ENCODE measurements at places on chromosomes 3 and 15. TPM values are rescaled to one million over a fixed set of nuclear protein-coding genes. Genes with fewer than 3 reads are reported as not detected.

MASP1 gene
- total RNA-seq = not detected

FAM3D gene
- not detected for total RNA-seq

GRCh38 chr15:91839867-91840266, 13.6 kb upstream of the SLCO3A1 start:
- no peak for DNase-seq
- H3K27ac ChIP-seq = no peak overlapping the region
- no peaks in the 10 kb centered on the region for H3K36me3 ChIP-seq

DNA sequence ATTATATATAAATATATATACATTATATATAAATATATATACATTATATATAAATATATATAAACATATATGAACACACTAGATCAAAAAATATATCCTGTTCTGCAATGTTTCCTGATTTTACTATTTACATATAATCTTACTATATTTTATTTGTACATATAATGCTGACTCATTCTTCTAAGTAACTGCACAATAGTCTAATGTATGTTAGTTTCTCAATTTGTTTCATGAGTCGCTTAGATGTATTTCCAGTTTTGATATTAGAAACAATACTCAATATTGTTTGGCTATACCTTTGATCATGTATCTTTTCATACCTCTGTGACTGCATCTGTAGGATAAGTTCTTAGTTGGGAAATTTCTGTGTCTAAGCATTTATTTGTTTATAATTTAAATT, 669.9 kb upstream of the CCDC54 start:
- H3K4me1 ChIP-seq = no peaks in the 10 kb centered on the region
- no peaks in the 10 kb centered on the region for H3K36me3 ChIP-seq
- no peak for DNase-seq
- no peaks in the 10 kb centered on the region for H3K27me3 ChIP-seq

DNA sequence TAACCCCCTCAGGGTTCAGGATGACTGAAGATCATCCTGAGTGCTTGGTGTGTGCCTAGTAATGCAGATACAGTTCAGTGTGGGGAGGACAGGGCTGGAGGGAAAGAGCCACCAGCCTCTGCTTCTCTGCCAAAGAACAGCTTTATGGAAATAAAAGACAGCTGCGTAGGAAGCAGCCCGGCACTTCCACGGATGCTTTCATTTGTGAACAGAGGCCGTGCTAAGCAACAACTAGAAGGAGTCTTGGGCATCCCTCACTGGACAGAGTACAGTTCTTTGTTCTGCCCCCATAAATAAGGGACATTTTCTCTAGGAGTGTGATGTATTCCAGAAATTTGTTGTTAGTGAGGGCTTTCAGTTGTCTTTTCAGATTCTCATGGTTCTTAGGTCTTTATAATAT, 194.8 kb upstream of the RGMA start:
- H3K36me3 ChIP-seq = no peaks in the 10 kb centered on the region
- H3K27me3 ChIP-seq = no peaks in the 10 kb centered on the region
- H3K27ac ChIP-seq = no peak overlapping the region
- H3K4me1 ChIP-seq = no peaks in the 10 kb centered on the region
- H3K4me3 ChIP-seq = no peak overlapping the region

DNA sequence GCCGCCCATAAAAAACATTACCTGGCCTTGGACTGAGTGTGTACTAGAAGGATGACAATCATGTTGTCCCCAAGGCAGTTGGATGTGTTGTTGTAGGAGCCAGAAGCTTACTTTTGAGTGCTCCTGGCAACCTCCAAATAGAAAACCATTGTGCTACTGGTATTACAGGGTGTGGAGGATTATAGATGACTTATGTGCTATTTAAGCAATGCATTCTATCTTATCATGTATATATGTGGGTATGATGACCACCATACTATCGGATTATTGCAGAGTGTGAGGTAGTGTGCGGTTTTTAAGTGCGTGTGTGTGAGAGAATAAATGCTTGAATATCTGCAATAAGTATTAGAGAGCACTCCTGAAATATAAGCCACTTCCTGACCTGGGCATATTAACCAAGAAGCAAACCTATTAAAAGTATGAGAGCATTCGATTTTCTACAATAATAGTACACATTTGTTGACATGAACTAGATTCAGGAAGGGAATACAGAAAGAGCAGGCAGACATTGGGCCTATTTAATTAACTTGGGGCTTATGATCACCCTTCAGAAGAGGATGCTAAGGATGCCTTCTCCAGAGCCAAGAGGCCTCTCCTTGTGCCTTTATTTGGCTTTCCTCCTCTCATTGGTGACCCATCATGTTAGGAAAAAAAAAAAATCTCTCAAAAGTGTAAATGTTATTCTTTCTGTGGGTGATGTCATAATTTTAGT, 11.7 kb upstream of the MBNL1 start:
- peaks cover 95% of the 10 kb centered on the region for H3K4me1 ChIP-seq
- peaks cover 6% of the 10 kb centered on the region for H3K36me3 ChIP-seq
- no peaks in the 10 kb centered on the region for H3K27me3 ChIP-seq
- peak overlapping the region; percentile 61 for H3K4me3 ChIP-seq

CPNE9 gene
- total RNA-seq = 0.30 TPM

DNA sequence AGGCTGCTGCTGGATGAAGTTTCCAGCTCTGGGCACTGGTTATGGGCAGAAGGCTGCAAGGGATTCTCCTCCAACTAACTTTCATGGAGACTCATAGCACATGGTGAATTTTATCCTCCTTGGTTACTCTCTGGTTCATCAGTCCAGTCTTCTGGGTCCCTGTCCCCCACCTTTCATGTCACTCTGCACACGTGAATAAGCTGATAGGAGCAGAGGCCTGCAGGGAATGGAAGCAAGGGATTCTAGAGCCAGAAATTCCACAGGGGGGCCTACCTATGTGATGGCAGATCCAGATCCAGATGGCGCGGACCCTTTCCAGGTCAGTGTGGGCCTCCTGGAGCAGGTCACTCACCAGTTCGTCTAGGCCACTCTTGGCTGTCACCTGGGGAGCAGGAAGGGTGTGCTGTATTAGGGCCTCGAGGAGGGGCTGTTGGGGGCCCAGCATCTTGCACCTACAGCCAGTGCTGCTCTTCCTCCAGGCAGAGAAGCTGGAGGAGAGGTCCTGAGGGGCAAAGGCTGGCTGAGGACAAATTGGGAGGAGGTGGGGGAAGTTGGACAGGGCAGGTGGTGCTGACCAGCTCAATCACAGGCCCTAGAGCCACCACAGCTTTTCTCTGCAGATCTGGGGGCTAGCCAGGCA, 30.2 kb downstream of the KY start:
- no peak for DNase-seq
- H3K4me1 ChIP-seq = no peaks in the 10 kb centered on the region
- H3K4me3 ChIP-seq = no peak overlapping the region

DNA sequence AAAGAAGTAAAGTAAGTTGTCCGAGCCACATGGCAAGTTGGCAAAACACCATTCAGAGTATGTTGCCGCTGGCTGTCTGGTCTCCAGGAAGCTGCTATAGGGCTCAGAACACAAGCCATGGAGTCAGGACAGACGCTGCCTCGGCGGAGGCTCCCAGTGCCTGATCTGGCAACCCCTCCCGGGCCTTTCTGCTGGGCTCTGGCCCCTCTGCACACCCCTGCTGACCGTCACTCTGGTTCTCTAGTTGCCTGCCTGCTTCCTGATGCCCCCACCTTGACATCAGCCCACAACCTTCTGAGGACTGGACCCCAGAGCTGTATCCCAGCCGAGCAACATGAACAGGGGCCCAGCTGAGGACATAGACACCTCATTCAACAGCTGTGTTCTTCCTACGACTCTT, 39.1 kb downstream of the MGLL start:
- no peak overlapping the region for H3K27ac ChIP-seq
- H3K27me3 ChIP-seq = peaks cover 2% of the 10 kb centered on the region
- H3K36me3 ChIP-seq = no peaks in the 10 kb centered on the region
- peaks cover 8% of the 10 kb centered on the region for H3K4me1 ChIP-seq

ABHD17C gene
- 5.8 TPM for total RNA-seq

GRCh38 chr15:60859996-60860494, 369.1 kb downstream of the RORA start:
- no peaks in the 10 kb centered on the region for H3K36me3 ChIP-seq
- no peak overlapping the region for H3K4me3 ChIP-seq
- DNase-seq = no peak

GRCh38 chr3:57582474-57583168, 14.5 kb downstream of the ARF4 start:
- peak; percentile 19 for DNase-seq
- no peak overlapping the region for H3K4me3 ChIP-seq
- H3K36me3 ChIP-seq = peaks cover 26% of the 10 kb centered on the region
- H3K27ac ChIP-seq = peak overlapping the region; percentile 7
- no peaks in the 10 kb centered on the region for H3K27me3 ChIP-seq

- H3K36me3 ChIP-seq = no peaks in the 10 kb centered on the region
- no peak overlapping the region for H3K27ac ChIP-seq
- H3K4me3 ChIP-seq = no peak overlapping the region
- DNase-seq = no peak
- no peaks in the 10 kb centered on the region for H3K4me1 ChIP-seq
Observed at GRCh38 chr3:3893590-3893989, 94.4 kb downstream of the LRRN1 start.

DPPA2 gene
- not detected for total RNA-seq

CCR8 gene
- total RNA-seq = 0.75 TPM

GRCh38 chr3:63538919-63539318, 113.6 kb upstream of the SNTN start:
- no peaks in the 10 kb centered on the region for H3K4me1 ChIP-seq
- no peak for DNase-seq
- no peak overlapping the region for H3K4me3 ChIP-seq
- no peak overlapping the region for H3K27ac ChIP-seq
- no peaks in the 10 kb centered on the region for H3K27me3 ChIP-seq

GRCh38 chr3:173411375-173411973, 13.9 kb downstream of the NLGN1 start:
- H3K36me3 ChIP-seq = no peaks in the 10 kb centered on the region
- H3K4me1 ChIP-seq = no peaks in the 10 kb centered on the region
- no peak overlapping the region for H3K27ac ChIP-seq

- no peak for DNase-seq
- H3K36me3 ChIP-seq = peaks cover 2% of the 10 kb centered on the region
- H3K4me1 ChIP-seq = peaks cover 26% of the 10 kb centered on the region
- no peak overlapping the region for H3K27ac ChIP-seq
- H3K4me3 ChIP-seq = no peak overlapping the region
- H3K27me3 ChIP-seq = peaks cover 6% of the 10 kb centered on the region
Observed at GRCh38 chr15:40846841-40847222, 3.0 kb downstream of the SPINT1 start.

ALPK3 gene
- total RNA-seq = 0.05 TPM

DNA sequence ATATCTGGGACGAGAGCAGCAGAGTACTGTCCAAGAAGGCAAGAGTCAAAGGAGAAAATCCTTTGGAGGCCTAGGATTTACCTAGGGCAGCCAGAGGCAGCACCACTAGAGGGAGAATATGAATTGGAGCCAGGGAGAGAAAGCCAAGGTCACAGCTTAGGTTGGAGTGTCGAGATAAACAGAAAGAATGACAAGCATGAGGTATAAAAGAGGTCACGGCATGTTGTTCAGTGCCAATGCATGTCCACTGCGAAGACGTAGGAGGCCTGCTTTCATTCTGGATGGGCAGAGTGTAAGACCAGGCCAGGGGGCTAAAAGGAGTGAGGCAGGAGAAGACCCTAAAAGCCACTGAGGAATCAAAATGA, 47.2 kb downstream of the THBS1 start:
- H3K4me1 ChIP-seq = peaks cover 75% of the 10 kb centered on the region
- H3K4me3 ChIP-seq = no peak overlapping the region
- peak overlapping the region; percentile 7 for H3K27ac ChIP-seq
- H3K36me3 ChIP-seq = peaks cover 6% of the 10 kb centered on the region

- peaks cover 10% of the 10 kb centered on the region for H3K27me3 ChIP-seq
- no peak overlapping the region for H3K4me3 ChIP-seq
- H3K36me3 ChIP-seq = no peaks in the 10 kb centered on the region
- no peak for DNase-seq
- H3K27ac ChIP-seq = no peak overlapping the region
- H3K4me1 ChIP-seq = no peaks in the 10 kb centered on the region
Observed at GRCh38 chr15:83324799-83325198, 40.3 kb upstream of the BNC1 start.

STRIT1 gene
- total RNA-seq = not detected

GRCh38 chr15:90647326-90647725, 69.8 kb upstream of the BLM start:
- peaks cover 17% of the 10 kb centered on the region for H3K36me3 ChIP-seq
- H3K4me3 ChIP-seq = no peak overlapping the region
- DNase-seq = no peak
- no peak overlapping the region for H3K27ac ChIP-seq

- no peak overlapping the region for H3K4me3 ChIP-seq
- no peak for DNase-seq
- H3K27ac ChIP-seq = no peak overlapping the region
- H3K4me1 ChIP-seq = no peaks in the 10 kb centered on the region
- no peaks in the 10 kb centered on the region for H3K36me3 ChIP-seq
Observed at GRCh38 chr3:175093748-175094147, 234.6 kb downstream of the NAALADL2 start.

All from activated CD4-positive, alpha-beta T cell treated with anti-CD3 and anti-CD28 coated beads for 36 hours (primary cell).